ENCODE measurements at places on chromosomes 13 and 19.
A peak's percentile ranks its signal among the peaks of the same experiment; 100 is the strongest.

- DNase-seq: no peak
Measured at GRCh38 chr19:16452325-16452724, 19.4 kb downstream of the EPS15L1 start.

DNA sequence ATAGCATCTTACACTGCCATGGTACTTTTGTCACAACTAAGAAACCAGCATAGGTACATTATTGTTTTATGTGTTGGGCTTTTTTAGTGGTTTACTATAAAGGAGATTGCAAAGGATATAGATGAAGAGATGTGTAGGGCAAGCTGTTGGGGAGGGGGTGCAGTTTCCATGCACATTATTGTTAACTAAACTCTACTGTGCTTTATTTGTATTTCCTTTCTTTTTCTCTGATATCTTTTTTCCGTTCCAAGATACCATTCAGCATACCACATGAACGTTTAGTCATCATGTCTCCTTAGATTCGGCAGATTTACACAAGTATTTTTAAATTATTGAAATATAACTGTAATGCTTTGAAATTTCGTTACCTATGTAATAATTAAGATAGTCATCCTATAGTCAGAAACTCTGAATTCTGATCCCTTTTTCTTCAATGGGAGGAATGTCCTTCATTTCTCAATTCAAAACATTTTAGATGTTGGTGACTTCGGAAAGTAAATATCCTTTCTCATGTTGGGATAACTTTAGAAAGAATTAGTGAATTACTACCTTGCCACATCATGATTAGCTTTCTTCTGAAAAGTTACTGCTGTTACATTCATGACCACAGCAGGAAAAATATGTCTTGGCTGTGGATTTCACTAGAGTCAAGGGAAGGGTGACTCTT is 82.8 kb downstream of the FRY start:
- DNase-seq: no peak

DNA sequence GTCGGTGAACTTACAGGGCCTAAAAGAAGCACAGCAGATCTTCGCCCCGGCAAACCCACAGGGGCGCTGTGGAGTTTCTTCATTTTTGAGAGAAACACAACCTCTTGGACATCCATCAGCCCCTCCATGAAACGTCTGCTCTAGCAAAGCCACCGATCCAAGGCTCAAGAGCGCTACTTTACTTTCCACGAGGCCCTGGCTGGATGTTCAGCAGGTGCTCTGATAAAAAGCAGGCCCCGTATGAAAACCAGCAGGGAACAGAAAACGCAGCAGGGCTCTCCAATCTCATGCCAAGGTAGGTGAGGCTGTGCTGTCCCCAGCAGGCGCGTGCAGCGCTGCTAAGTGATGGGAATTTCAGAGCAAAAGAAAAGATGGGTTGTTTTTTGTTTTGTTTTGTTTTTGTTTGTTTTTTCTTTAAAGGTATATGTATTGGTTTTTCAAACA is 86.7 kb downstream of the IRS2 start:
- DNase-seq: no peak

DNA sequence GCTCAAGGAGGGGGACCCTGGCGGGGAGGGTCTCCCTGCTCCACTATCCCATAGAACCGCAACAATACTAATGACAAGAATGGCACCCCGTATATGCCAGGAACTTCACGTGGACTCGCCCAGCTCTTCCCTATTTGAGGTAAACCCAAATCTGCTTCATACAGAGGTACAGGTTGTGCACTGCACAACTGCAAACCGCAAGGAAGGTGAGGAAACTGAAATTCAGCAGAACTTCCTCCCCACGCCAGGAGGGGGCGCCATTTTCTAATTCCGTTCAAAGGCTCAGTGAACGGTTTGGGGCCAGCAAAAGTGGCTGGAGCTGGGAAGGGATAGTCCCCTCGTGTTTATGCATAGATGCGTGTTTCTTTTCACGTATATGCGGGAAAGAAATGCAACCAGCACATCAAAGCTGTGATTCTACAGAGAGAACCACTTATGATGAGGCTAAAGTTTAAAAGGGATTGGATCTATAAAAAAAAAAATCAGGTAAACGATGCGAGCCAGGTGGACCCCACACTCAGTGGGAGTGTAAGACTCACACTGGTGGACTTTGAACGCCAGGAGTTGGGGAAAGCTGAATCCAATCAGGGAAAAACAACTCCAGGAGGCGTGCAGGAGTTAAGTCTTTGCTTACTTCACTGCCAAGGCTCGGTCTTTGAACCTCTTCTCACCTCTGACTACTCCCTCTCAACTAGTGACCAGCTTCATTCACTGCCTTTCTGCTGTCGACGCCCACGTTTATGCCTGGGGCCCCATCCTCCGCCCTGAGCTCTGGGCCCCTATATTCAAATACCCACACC is 20.3 kb downstream of the C19orf81 start:
- peak; percentile 18 for DNase-seq

- no peak for DNase-seq
Measured at GRCh38 chr13:21065686-21066085, 4.3 kb upstream of the LATS2 start.

DNA sequence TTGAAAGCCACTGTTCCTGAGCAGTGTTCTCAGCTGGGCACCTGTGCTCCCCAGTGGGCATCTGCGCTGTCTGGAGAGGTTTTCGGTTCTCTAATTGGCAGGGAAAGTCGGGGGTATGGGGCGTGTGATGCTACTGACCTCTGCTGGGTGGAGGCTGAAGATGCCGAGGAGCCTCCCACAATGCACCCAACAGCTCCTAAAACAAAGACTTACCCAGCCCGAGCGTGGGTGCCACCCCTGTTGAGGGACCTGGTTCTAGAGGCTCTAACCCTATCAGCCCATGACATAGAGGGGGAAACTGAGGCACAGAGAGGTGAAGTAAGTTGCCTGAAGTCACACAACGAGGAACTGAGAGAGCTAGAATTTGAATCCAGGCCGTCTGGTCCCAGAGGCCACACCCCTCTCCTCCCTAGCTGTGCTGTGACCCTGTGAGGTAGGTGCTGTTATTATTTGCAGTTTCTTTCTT is 2.3 kb downstream of the SPACA4 start:
- DNase-seq: no peak
